ENCODE measurements at places on chromosomes 6 and 20. TPM values are rescaled to one million over a fixed set of nuclear protein-coding genes. Genes with fewer than 3 reads are reported as not detected.

The FOXC1 gene
- 9.8 TPM for total RNA-seq

The RRP36 gene
- total RNA-seq = 36.6 TPM

The PNLDC1 gene
- total RNA-seq = not detected

The DOK5 gene
- total RNA-seq = 2.5 TPM

The KCNQ5 gene
- total RNA-seq = 3.9 TPM

The MRPS10 gene
- 21.4 TPM for total RNA-seq

The AGPAT4 gene
- 6.9 TPM for total RNA-seq

The C20orf144 gene
- total RNA-seq = not detected

The CD24 gene
- total RNA-seq = 86.9 TPM

The TSHZ2 gene
- total RNA-seq = 30.4 TPM

The NKAPL gene
- not detected for total RNA-seq

The BHLHE23 gene
- not detected for total RNA-seq

The THBD gene
- total RNA-seq = 76.9 TPM

The C6orf141 gene
- 14.2 TPM for total RNA-seq

- no peak for DNase-seq
Observed at GRCh38 chr6:170381562-170381961, 75.0 kb downstream of the FAM120B start.

GRCh38 chr20:50449738-50450492 is 60.3 kb upstream of the PTPN1 start:
- DNase-seq = no peak

DNA sequence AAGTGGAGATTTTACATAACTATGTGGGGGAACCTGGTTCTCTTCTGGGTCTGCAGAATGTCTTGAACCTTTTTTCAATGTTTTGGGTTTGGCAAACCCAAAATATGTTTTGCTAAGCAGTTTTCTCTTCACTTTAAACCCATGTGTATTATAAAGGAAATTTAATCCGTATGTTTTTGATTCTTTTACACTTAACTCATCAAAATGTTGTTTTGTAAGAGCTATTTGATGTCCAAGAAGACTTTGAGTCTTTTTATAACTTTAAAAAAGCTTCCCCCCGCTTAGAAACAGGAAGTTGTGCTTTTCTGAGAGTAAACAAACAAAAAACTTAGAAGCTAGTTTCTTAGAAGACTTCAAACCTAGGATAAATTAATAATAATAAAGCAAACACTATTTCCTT is 81.9 kb upstream of the CEP162 start:
- no peak for DNase-seq

DNA sequence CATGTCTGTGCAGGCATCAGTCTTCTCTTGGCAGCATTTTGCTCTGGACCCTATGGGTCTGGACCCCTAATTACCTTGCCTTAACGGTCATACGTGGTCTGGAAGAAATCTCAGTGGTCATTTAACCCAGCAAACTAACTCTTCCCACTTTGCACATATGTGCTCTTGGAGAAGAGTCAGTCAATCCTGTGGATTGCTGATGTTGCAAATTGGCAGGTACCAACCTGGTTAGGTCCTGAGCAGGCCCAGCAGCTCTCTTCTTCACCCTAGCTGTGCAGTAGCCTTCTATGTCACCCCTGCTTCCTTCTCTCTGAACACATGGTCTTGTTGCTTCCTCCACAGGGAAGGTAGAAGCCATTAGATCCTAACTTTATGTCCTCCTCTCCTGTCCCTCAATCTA is 1.6 kb downstream of the CEP43 start:
- DNase-seq = no peak

DNA sequence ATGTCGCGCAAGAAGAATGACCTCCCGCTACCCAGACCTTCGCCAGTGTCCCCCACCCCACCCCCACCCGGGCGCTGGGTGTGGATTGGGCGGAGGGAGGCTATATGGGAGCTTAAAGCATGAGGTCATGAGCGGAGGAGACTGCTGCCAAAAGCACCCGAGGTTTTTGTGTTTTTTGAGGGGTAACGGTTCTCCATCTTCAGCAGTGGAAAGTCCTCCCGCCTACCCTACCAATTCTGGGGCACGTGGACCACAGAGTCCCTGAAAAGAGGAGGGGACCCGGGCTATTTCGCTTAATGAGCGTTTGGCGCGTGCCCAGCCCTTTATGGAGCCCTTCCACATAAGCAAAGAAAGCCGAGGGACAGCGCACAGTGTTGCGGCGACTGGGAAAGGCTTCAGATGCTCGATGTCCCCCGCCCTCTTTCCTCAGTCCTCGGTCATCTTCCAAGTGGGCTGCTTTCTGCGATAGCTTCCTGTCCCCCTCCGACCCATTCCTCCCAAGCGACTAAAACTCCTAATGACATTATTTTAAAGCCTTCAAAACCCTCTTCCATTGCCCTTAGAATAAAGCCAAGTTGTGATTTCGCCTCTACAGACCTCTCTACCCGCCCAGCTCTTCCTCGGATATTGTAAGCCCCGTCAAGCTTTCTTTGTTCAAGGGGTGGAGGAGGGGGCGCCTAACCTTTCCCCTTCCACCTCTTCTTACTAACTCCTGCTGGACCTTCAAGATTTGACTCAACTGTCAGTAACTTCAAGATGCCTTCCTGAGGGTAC is 2.1 kb upstream of the TRERF1 start:
- no peak for DNase-seq

DNA sequence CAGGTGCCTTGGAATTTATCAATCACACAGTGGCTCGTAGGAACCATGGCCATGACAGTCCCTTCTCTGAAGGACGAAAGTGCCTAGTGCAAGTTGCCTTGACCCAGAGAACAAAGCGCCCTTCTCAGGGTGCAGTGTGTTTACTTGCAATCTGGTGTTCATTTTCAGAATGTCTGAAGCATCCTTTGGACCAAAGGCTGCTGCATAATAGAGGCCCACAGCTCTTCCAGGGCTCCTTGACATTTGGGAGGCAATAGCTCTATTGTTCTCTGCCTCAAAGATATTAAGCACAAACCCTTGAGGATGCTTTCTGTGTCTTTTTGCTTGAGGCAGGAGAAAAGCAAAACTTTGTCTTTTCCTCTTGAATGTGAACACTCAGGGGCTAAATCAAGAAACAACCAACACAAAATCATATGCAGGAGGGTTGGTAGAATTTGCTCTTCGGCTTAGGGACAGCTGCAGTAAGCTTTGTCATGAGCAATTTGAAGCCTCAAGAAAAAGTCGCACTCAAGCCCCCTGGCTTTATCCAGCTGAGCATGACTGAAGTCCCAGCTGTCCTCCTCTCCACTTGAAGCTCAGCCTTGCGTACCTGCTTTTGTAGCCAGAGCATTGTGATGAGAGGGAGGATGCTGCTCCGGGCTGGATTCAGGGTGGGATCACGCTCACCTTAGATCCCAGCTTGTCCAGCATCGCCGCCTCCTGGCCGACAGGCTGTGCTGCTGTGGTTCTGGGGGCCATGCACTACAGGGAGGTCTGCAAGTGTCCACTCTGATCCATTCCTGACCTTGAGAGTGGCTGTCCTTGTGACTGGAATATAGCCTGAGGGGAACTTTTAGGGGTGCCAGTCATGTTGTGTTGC is 495.4 kb downstream of the CDH26 start:
- peak; percentile 31 for DNase-seq

DNA sequence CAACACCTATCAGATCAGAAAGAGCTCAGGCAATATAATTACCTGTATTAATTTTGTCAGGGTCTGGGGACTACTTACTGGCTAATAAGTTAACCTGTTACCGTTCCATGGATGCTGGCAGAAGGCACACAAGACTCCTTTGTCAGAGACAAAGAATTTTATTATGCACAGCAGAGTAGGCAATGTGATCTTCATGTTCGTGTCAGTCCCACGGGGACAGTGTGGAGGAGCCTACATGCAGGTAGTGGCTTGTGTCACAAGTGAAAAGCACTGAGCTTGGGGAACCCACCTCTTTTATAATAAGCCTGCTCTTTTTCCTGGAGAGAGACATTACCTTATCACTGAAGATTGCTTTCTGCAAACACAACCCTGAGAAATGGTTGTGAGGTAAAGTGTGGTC is 96.9 kb downstream of the CD164 start:
- no peak for DNase-seq

GRCh38 chr6:119347466-119348095 is 2.0 kb downstream of the MAN1A1 start:
- no peak for DNase-seq

GRCh38 chr20:434661-435419 is 26.7 kb downstream of the RBCK1 start:
- DNase-seq = no peak

GRCh38 chr20:23668477-23668951 is 20.3 kb downstream of the CST4 start:
- DNase-seq = peak; percentile 70

- no peak for DNase-seq
Observed at GRCh38 chr6:169142538-169142844, 111.2 kb downstream of the THBS2 start.

GRCh38 chr20:45833883-45834796 is 541 bp downstream of the SNX21 start:
- no peak for DNase-seq

- no peak for DNase-seq
Observed at GRCh38 chr6:10531942-10532341, 10.8 kb downstream of the GCNT2 start.

- DNase-seq = no peak
Observed at GRCh38 chr20:916125-916799, at the start of gene ANGPT4. TSS of gene ANGPT4 (minus strand) at chr20:916334. CDS start at chr20:916214, 120 bp downstream.

DNA sequence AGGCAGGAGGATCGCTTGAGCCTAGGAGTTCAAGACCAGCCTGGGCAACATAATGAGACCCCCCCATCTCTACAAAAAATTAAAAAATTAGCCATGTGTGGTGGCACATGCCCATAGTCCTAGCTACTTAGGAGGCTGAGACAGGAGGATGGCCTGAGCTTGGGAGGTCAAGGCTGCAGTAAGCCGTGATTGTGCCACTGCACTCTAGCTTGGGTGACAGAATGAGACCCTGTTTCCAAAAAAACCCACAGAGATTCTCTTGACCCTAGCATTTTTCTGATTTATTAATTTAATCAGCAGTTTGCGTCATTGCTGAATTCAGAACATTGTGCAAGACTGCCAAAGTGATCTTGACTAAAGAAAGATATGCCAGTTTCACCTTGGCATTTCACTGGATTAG is 36.8 kb downstream of the KDM1B start:
- DNase-seq = no peak

- no peak for DNase-seq
Observed at GRCh38 chr6:133591275-133591674, 297.6 kb upstream of the TCF21 start.

GRCh38 chr6:36650848-36651478 is 27.6 kb upstream of the CDKN1A start:
- DNase-seq = no peak

GRCh38 chr6:56572788-56573471 is 69.8 kb downstream of the DST start:
- no peak for DNase-seq

GRCh38 chr6:25280344-25281074 is 1.3 kb downstream of the CARMIL1 start:
- no peak for DNase-seq

DNA sequence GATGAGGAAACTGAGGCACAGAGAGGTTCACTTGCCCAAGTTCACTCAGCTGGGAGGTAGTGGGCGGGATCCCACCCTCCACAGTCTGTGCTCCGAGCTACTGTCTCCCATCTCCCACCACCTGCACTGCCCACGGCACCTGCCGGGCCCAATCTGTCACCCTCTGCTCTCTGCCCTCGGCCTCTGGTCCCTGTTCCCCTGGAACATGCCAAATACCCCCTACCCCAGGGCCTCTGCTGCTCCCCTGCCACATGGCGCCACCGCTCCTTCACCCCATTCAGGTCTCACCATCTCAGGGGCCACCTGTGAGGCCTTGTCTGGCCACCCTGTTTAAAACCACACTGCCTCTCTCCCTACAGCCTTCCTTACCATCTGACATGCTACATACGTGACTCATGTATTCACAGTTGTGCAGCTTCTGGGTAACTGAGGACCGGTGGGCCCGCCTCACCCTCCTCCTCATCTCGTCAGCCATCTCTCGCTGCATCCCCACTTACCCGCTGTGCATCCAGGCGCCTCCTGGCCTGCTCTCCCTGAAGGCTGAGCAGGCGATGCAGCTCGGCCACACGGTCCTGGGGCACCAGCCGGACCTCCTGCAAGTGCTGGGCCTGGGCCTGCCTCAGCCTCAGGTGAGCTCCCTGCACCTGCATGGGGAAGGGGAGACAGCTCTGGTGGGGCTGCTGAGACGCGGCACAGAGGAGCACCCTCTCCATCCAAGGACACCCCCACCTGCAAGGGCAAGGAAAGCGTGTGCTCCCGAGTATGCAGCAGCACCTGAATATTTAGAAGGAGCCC is 50.6 kb downstream of the GINS1 start:
- no peak for DNase-seq

- no peak for DNase-seq
Observed at GRCh38 chr20:19211661-19212468, 577 bp upstream of the SLC24A3 start.

DNA sequence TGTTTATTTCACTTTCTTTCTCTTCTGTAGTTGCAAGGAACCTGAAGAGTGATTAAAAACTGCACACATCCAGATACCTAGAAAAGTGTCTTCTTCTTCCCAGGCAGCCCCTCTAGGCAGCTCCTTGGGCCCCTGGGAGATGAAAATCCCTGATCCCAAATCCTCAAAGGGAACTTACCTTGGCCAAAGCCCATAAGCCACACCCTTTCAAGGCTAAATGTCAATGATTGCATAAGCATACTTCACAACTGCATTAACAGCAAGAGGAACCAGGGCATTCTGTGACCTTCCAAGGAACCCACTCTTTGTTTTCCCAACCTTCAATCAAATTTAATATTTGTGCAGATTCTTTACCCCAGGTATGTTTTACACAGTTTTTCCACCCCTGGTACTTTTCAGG is 4.4 kb upstream of the HMGN3 start:
- no peak for DNase-seq

DNA sequence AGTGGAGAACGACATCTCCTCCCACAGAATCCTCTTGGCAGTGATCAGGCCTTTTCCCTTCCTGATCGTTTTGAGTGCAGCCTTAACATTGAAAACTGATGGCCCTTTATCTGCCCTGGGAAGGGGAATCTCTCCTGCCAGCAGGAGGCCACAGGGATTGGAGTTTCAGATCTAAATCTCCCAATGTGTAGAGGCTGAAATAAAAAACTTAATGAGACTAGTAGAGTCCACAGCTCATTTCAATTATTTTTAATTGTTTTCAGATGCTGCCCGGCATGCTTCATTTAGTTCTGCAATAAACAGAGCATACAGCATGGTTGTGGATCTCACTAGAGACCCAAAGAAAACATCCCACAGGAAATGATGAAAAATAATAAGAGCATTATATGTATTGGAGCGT is 662.2 kb upstream of the HS3ST5 start:
- DNase-seq = no peak

- no peak for DNase-seq
Observed at GRCh38 chr6:127085181-127085580, 33.3 kb upstream of the RSPO3 start.

GRCh38 chr6:121399966-121400365 is 35.5 kb upstream of the GJA1 start:
- no peak for DNase-seq

GRCh38 chr20:47711046-47711752 is 74.1 kb downstream of the SULF2 start:
- no peak for DNase-seq

DNA sequence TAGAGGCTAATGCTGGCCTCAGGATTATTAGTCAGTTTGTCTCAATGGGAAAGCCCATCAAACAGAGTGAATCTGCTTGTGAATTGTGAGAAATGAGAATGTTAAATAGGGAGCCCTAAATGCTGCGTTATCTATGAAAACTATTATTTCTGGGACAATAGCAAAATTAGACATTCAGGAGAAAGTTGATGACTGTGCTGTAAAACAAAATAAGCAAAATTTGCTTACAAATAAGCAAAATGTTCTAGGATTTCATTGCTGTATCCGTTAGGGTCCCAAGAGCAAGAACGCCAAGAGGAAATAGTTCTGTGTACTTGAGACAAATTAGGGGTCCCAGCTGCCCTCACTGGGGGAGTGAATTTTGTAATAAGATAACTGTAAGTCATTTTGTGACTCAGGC is 59.2 kb upstream of the RAB32 start:
- DNase-seq = no peak
